Fibroblast of pulmonary artery (primary cell): ENCODE measurements at places on chromosomes 7 and 10.

DNA sequence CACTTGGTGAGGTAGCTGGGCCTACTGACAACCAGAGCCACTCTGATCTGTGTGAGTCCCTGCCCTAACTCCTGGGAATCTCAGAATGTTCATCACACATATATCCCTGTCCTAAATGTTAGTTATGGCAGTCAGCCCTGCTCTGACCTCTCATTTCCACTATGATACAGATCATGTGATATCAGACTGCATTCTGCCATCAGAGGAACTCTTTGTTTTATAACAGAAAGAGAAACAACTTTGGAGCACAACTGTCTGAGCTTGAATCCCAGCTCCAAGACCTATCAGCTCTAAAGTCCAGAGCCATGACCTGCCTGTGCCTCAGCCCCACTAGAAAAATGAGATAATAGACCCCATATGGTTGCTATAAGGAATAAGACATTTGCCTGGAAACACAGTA, 54.6 kb upstream of the ABCB4 start:
- DNase-seq, result no peak

GRCh38 chr10:20466731-20467130, 430.4 kb downstream of the NEBL start:
- DNase-seq, result peak; percentile 14

DNA sequence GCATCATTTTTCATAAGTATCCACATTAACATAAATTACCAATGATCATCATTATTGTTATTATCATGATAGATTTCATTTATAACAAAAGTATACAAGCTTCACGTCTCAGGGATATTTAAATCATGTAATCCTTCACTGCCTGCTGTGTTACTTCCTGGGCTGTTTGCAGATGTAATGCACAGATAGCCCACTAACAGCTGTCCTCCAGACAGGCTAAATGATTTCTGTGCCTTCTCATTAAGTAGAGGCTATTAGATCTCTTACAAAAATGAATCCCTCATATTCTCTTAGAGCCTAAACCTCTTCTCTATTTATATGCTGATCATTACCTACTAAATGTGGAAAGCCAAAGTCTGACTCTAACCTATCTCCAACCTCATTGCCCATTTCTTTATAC, 9.3 kb downstream of the PCLO start:
- no peak for DNase-seq

GRCh38 chr10:24651923-24652322, 71.8 kb downstream of the ARHGAP21 start:
- no peak for DNase-seq

DNA sequence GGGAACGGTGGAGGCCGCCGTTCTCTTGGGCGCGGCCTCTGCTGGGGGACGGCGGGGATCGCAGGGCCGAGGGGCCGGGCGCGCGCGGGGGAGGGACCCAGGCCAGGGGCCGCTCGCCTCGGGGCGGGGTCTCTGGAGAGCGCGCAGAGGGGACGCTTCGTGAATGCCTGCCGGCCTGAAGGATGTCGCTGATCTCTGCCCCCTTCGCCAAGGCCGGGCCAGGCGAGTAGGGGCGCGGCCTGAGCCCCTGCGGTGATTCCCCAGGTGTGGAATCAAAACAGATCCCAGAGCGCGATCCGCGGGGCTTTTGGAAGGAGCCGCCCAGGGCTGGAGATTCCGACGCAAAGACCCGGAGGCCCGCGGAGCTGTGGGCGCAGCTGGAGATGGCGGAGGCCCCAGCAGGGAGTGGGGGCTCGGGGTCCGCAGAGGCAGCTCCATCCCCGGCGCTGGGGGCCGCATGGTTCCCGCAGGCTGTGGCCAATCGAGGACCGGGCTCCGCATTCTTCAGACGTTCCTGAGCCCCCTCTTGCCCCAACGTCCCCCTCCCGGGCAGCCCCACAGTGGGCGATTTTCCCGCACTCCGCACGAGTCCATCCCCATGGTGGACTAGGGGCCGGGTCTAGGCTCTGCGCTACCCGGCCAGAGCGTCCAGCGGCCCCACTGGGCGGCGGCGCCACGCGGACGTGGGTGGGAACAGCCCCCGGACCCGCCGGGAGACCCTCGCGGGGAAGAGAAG, 166.0 kb downstream of the ACTR3B start:
- no peak for DNase-seq

- DNase-seq, result no peak
These were observed 103.0 kb downstream of the SLC37A3 start for GRCh38 chr7:140295224-140295738.

- DNase-seq, result peak; percentile 67
These were observed 375.8 kb downstream of the MDFIC start for GRCh38 chr7:115297656-115298055.

- DNase-seq, result peak; percentile 23
These were observed 77.8 kb downstream of the BAMBI start for GRCh38 chr10:28754930-28755718.
